Heart left ventricle (tissue), 16 donors: ENCODE measurements at places on chromosomes 7 and 10. TPM values are rescaled to one million over a fixed set of nuclear protein-coding genes. Genes with fewer than 3 reads are reported as not detected.

- no peaks in the 10 kb centered on the region for H3K27me3 ChIP-seq
- no peak for DNase-seq
- H3K4me3 ChIP-seq: no peak overlapping the region
- H3K27ac ChIP-seq: no peak overlapping the region
- H3K36me3 ChIP-seq: no peaks in the 10 kb centered on the region
Measured at GRCh38 chr10:126921974-126922525, 16.8 kb downstream of the DOCK1 start.

- no peak overlapping the region for H3K27ac ChIP-seq
- DNase-seq: no peak
- H3K4me3 ChIP-seq: no peak overlapping the region
- peaks cover 13% of the 10 kb centered on the region for H3K4me1 ChIP-seq
- H3K36me3 ChIP-seq: no peaks in the 10 kb centered on the region
Measured at GRCh38 chr10:11106621-11107374, 89.1 kb downstream of the CELF2 start.

DNA sequence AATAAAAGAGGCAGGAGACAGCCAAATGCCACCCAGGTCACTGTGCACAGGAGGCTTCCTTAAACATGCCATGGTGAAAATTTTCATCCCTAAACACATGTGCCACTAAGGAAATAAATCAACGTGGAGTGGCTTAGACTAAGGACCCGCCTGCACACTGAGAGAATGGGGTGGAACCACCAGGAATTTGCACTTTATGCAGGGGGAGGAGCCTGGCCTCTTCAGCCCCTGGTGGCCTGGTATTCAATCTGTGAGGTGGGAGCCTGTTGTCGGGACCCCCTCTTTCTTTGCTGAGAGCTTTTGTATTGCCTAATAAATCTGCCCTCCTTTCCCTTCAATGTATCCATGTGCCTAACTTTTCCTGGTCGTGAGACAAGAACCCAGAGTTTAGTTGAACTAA, 204.6 kb upstream of the NRP1 start:
- no peaks in the 10 kb centered on the region for H3K36me3 ChIP-seq
- H3K27me3 ChIP-seq: no peaks in the 10 kb centered on the region
- no peak for DNase-seq
- no peaks in the 10 kb centered on the region for H3K4me1 ChIP-seq
- H3K27ac ChIP-seq: no peak overlapping the region
- H3K4me3 ChIP-seq: no peak overlapping the region

DNA sequence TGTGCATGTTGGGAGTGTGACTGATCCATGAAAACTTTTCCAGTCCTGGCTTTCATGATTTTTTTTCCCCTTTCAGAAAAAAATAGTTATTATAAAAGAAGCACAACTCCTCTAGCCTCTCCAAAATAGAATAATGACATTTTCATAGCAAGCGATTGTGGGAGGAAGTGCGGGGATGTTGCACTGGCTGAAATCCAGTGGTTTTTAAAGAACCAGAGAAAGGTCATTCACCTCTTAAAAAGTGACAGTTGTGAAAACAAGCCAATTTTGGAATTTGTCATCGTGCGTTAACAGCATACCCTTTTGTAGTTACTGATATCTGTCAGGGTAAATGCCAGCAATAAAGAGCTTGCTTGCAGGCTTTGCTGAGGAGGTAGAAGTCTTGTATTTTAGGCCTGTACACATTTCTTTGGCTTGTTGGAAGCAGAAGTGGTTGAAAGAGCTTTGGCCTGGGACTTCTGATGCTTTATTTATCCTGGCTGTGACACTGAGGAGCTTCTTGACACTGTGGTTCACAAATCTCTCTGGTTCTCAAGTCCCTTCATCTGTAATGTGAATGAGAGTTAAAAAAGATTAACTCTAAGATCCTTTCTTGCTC, 545.9 kb downstream of the REEP3 start:
- H3K27ac ChIP-seq: no peak overlapping the region
- no peak overlapping the region for H3K4me3 ChIP-seq
- DNase-seq: no peak
- H3K36me3 ChIP-seq: no peaks in the 10 kb centered on the region
- H3K27me3 ChIP-seq: no peaks in the 10 kb centered on the region

The LRCH4 gene
- total RNA-seq: 38.9 TPM

GRCh38 chr10:7231509-7232414, 179.1 kb downstream of the SFMBT2 start:
- no peak for DNase-seq
- H3K4me1 ChIP-seq: no peaks in the 10 kb centered on the region

The TEX36 gene
- not detected for total RNA-seq

The PPP1R17 gene
- total RNA-seq: not detected

- no peak overlapping the region for H3K4me3 ChIP-seq
- DNase-seq: no peak
- H3K36me3 ChIP-seq: no peaks in the 10 kb centered on the region
- no peaks in the 10 kb centered on the region for H3K27me3 ChIP-seq
Measured at GRCh38 chr10:20303453-20304152, 487.4 kb downstream of the PLXDC2 start.

DNA sequence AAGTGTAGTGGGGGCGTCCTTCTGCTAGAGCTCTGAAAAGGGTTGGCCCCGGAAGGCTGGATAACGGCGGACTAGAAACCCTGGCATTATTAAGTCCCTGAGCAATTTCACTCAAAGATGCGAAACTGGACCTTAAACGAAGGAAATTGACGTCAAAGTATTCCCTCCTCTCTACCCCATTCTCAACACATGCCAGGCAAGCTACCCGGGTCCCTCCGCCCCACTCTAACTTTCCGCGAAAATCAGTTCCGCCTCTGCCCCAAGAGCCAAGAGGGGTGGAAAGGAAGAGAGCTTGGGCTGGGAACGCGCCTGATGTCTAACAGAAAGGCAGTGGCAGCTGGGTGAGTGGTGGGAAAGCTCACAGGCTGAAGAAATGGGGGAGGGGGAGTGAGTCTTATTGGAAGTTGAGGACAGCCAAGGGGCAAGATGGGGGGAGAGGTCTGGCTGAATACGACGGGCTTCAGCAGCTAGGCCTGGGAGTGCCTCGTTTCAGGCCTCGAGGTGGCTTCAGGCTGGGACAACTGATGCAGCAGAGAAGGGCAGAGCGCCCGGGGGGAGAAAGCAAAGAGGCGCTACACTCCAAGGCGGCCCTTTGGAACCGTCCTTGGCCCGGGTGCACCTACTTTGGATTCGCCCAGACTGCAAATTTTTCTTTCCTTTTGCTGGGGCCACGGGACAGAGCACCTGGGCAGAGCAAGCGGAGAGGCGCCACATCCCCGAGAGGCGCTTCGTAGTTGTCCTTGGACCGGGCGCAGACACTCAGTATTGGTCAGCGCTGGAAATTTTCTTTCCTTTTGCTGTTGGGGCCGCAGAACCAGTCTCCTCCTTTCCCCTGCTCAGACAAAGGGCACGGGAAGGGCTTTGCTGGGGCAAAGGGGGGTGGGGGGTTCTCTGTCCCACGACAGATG, 2.0 kb upstream of the FEZF1 start:
- H3K27ac ChIP-seq: no peak overlapping the region
- peaks cover 39% of the 10 kb centered on the region for H3K4me1 ChIP-seq
- H3K27me3 ChIP-seq: peaks cover 75% of the 10 kb centered on the region
- DNase-seq: no peak

DNA sequence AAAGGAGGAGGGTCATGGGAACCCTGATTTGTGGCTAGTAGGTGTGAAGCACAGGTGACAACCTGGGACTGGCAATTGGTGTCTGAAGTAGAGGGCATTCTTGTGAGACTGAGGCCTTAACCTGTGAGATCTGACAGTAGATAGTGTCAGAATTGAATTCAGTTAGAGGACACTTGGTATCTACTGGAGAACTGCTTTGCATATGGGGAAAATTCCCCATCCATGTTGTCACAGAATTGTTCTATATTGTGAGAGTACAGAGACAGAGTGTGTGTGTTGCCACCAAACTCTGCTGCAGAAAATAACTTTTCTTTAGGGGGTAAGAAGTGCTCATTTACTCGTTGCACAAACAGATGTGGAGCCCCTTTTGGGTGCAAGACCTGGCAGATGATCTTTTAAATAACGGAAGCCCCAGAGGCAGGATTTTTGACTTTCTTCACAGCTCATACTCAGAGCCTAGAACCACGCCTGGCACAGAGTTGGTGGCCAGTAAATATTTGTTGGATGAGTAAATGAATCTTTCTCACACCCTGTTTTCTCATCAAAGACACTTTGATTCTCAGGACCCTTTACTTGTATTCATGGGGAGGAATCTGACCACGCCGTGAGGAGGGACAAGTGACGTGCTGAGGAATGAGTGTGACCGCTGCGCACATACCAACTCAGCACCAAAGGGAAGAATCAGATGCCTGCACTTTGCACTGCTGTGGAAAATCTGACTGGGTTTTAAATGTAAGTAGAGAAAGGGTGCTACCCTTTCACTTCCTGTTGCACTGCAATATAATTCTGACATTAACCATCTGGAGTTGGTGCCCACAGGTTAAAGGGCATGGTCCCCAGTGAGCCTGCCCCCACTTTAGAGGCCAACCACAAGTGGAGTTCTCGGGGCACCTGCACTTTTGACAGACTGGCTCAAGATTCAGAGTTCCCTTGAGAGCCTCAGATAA, 39.2 kb upstream of the SDHAF3 start:
- no peaks in the 10 kb centered on the region for H3K36me3 ChIP-seq
- no peak overlapping the region for H3K27ac ChIP-seq
- H3K27me3 ChIP-seq: no peaks in the 10 kb centered on the region
- no peak for DNase-seq

DNA sequence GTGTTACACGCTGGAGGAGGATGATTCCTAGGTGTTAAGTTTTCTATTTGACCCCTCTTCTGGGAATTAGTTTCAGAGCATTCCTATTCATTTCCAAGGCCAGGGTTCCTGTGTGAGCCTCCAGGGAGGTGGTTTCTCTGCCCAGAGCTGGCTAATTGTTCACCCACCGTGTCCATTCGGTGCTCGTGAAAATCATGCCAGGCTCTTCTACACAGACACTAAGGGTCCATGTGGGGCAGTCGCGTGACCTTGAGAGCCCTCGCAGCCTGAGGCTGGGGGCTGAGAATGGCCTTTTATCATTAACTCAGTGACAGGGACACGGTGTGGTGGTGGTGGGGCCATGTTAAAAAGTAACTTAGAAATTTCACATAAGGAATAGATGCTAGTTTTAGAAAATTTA, 83.7 kb downstream of the EMX2 start:
- H3K27me3 ChIP-seq: peaks cover 7% of the 10 kb centered on the region
- no peak for DNase-seq
- H3K4me3 ChIP-seq: no peak overlapping the region
- H3K27ac ChIP-seq: no peak overlapping the region

DNA sequence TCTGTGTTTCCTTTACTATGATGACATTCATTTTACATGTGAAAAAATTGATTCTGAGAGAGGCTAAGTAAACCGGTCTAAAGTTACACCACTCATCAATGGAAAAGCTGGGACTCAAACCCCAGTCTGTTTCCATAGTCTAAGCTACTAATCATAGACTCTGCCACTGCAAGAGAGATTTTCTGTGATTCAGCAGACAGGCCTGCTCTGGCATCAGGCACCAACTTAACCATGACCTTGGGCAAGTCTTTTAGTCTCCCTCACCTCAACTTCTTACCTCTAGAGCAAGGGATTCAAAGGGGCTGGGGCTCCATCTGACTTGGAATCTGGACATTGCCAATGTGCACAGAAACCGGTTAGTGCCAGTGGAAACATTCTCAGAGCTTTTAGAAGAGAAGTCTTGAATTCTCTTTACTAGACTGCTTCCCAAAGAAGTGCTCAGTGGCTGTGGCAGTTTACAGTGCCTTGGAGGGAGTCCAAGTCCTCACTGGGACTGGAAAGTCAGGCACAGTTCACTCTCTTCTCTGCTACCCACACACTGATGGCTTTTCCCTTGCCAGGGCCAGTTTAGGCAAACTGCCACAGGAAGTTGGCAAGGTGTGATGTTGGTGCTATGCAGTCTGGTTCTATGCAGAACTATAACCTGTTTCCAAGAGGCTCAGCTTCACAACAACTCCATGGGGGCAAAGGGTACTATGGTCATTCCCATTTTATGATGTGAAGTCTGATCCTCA, 4.5 kb upstream of the BLNK start:
- DNase-seq: peak; percentile 52
- no peaks in the 10 kb centered on the region for H3K36me3 ChIP-seq
- H3K4me3 ChIP-seq: no peak overlapping the region
- H3K4me1 ChIP-seq: peaks cover 4% of the 10 kb centered on the region
- H3K27ac ChIP-seq: no peak overlapping the region
- H3K27me3 ChIP-seq: no peaks in the 10 kb centered on the region

The BAMBI gene
- total RNA-seq: 25.4 TPM

GRCh38 chr7:45347804-45348203, 190.2 kb downstream of the RAMP3 start:
- H3K27me3 ChIP-seq: no peaks in the 10 kb centered on the region
- no peak overlapping the region for H3K4me3 ChIP-seq
- no peak for DNase-seq
- H3K4me1 ChIP-seq: no peaks in the 10 kb centered on the region
- no peak overlapping the region for H3K27ac ChIP-seq

The CCDC172 gene
- total RNA-seq: not detected

- H3K27ac ChIP-seq: no peak overlapping the region
- H3K4me3 ChIP-seq: no peak overlapping the region
- H3K36me3 ChIP-seq: no peaks in the 10 kb centered on the region
- no peaks in the 10 kb centered on the region for H3K27me3 ChIP-seq
- no peaks in the 10 kb centered on the region for H3K4me1 ChIP-seq
Measured at GRCh38 chr7:120813546-120814252, 44.2 kb downstream of the TSPAN12 start.

The SPDYE2B gene
- not detected for total RNA-seq

The DNAJC12 gene
- 6.0 TPM for total RNA-seq

The MDFIC gene
- 43.8 TPM for total RNA-seq

DNA sequence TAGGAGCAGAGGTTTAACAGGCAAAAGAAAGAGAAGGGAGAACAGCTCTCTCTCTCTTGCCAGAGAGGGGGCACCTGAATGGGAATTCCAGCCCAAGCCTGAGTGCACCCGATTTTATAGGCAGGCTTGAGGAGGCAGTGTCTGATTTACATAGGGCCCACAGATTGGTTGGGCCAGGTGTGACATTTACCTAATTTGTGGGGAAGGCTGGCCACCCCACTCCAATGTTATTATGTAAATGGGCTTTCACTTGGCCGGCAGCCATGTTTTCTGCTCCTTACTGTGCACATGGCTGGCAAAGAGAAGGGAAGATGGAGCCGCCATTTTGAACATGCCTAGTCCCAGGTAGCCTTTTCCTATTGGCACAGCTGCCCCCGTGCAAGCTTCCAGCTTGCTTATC, 735.5 kb upstream of the AUTS2 start:
- H3K4me3 ChIP-seq: no peak overlapping the region
- H3K4me1 ChIP-seq: no peaks in the 10 kb centered on the region
- no peaks in the 10 kb centered on the region for H3K36me3 ChIP-seq
- H3K27me3 ChIP-seq: no peaks in the 10 kb centered on the region
- H3K27ac ChIP-seq: no peak overlapping the region

DNA sequence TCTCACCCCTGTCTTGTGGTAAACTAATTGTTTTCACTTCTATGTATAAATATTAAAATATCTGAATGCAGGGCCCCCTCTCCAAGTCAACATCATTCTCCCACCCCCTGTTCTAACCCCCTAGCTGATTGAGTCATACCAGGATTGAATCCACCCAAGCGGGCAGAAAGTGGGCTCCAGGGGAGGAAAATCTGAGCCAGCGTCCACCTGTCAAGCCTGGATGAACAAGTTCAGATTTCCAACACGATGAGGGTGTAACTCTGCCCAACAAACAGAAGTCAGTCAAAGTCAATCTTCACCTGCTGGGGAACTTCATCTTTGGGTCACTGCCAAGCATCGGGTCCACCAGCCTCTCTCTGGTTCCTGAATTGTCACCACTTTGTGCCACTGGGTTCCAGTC, 162.9 kb upstream of the CELF2 start:
- H3K27me3 ChIP-seq: no peaks in the 10 kb centered on the region
- no peak for DNase-seq
- no peaks in the 10 kb centered on the region for H3K36me3 ChIP-seq
- no peaks in the 10 kb centered on the region for H3K4me1 ChIP-seq

The HOXA13 gene
- not detected for total RNA-seq

- H3K27ac ChIP-seq: no peak overlapping the region
- H3K4me3 ChIP-seq: no peak overlapping the region
- no peaks in the 10 kb centered on the region for H3K27me3 ChIP-seq
- H3K36me3 ChIP-seq: no peaks in the 10 kb centered on the region
Measured at GRCh38 chr10:6342096-6342685, 139.5 kb downstream of the PFKFB3 start.
